Fibroblast of mammary gland (primary cell): ENCODE measurements at places on chromosomes 2 and 18.

DNA sequence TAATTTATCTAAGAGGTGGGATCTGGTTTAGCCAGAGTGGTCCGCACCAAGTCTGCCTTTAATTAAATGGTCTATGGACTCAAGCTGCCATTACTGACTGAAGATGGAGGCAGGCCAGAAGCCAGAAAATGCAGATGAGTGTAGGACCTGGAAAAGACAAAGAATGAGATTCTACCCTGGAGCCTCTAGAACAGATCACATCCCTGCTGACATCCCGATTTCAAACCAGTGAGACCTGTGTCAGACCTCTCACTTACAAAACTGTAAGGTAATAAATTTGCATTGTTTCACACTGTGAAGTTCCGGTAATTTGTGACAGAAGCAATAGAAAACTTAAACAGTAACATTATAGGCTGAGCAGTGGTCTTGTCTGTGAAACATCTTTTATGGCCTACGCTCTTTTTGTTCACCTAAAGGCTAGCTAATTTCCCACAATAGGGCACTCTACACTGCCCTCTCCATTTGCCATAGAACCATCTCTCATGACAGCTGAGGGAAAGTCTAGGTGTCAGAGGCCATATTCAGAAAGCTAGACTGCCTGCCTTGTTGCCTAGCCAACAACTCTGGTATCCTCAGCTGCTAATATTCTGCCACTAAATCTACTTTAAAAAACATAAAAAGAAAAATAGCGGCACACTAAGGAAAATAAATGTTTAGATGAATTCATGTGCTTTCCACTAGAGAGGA is 1396.2 kb upstream of the PIK3C3 start:
- no peak for DNase-seq

DNA sequence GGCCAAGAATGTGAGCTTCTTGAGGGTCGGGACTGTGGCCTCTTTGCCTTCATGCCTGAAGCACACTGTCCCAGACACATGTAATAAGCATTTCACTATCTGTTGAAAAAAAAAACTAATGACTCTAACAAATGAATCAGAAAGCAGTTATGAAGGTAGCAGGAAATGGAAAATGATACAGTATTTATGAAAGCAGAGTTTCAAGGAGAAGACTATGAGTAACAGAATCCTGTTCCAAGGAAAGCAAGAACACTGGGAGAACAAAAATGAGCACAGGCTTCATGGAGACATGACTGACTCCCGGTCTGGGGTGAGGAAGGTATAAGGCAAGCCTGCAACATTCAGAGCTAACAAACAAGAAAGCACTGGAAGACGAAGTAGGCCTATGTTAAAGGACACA is 190.8 kb downstream of the RNF152 start:
- DNase-seq = peak; percentile 68

GRCh38 chr2:25347846-25348245 is 6.1 kb upstream of the DNMT3A start:
- no peak for DNase-seq

DNA sequence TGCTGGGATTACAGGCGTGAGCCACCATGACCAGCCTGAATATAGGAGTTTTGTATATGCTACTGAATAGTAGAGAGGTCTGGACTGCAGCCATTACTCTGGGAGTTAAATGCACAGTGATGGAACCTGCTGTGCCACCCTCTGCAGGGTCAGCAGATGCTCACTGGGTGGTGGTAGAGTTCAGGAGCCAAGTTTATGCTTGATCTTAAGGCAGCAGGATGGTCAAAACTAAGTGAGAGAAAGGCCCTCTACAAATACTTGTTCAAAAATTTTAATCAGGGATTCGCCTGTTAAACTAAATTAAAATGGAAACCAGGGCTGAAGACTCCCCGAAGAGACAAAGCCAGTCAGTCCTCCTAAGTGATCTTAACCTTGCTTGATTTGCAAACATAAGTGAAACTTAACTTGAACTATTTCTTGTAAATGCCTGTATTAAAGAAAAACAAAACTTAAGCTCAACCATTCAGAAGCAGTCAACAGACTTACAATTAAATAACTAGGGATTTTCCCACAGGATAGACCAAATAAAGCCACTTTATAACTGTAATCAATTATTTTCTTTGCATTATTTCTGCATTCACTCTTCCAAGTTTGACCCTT is 4.2 kb upstream of the WDFY1 start:
- DNase-seq = no peak

- DNase-seq = no peak
Observed at GRCh38 chr18:13576598-13576997, 149.8 kb downstream of the FAM210A start.

DNA sequence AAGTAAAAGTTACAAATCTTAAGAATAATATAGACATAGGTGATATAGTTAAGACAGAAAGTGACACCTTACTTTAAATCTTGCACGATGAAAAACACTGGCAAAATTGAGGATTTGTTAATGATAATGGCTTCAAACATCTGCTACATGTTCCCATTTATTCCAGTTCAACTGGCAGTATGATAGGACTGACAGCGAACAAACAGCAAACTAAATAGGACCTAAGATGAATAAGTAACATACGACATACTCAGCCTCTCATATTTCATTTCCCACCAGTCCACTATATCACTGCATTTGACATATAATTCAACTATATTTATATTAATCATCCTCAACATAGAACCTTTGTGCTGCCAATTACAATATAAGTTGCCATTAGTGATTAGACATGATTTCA is 36.3 kb downstream of the ACVR1C start:
- no peak for DNase-seq

DNA sequence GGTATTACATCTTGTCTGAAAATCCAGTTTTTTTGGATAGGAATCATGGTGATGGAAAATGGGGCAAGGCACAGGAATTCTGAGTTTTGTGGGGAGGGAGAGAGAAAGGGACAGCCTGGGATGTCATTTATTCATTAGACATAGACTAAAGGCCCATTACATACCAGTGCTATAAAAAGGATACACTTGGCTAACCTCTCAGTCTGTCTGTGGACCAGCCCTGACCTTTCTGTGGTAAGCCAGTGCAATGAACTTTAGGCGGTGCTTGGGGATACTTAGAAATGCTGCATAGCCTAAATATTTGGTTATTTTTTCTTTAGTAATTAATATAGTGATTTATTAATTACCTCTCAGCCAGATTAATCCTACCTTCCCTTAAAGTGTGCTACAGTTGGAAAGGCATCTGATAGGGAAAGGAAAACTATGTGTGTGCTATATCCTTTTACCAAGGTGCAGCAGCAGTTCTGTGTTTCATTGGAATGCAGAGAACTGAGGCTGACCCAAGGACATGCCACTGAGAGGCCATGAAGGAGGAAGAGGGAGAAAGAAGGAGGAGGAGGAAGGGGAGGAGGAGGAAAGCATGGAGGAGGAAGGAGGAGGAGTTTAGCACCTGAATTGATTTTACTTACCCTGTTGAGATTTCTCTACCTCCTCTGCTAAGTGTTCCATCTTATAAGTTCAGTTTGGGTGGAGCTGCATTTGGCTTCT is 37.5 kb downstream of the KCNS3 start:
- no peak for DNase-seq

DNA sequence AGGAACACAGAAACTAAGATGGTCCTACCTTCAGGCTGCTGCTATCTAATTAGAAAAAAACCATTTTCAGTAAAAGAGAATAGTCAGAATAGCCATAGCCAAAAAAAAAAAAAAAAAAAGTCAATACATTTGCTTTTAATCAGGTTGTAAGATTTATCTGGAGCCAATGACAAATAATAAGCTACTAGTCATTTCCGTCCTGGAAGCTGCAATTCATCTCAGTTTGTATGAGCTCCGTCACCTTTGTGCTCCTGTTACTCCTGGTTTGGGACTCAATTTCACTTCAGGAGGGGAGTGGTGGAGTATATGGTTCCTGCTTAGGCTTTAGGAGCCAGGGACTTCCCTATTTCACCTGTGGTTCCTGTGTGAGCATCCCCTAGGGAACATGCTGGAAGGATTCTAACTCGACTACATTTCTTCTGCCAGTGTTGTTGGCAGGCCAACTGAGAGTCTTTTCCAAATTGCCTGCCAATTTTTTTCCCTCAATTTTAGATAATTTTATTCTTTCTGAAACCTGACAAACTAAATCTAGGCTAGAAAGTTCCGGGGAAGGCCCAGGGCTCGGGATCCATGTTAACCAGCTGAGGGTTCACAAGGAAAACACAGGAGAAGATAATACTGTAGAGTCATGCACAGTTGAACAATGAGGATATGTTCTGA is 481.8 kb downstream of the DLGAP1 start:
- peak; percentile 76 for DNase-seq

- no peak for DNase-seq
Observed at GRCh38 chr2:210727549-210727948, 171.2 kb downstream of the CPS1 start.

DNA sequence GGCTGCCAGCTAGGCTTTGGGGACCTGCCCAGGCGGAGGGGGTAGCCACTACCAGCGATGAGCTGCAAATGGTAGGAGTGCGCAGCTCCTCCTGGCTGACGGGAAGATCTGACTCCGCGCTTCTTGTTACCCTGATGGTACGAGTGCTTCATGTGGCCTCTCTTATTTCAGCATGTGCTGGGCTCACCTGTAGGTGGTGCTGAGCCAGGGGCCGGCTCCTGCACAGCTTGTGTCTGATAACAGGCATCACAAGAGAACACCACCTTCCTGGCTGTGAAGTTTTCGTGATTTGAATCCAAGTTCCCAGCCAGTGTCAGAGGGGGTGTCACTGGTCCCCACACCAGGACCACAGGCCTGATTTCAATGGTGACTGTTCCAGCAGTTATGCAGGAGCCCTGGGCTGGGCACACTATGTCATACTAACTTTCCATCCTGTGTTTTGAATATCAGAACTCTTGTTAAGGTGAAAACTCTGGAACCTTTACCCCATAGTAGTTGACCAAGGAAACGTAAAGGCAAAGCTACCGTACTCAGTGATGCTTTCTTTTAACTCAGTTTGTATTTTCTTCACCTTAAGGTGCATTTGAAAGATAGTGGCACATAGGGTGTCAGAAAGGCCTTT is 28.0 kb downstream of the APCDD1 start:
- no peak for DNase-seq

- DNase-seq = no peak
Observed at GRCh38 chr2:88683160-88684021, 8.1 kb upstream of the RPIA start.

- no peak for DNase-seq
Observed at GRCh38 chr2:16950436-16950835, 284.8 kb upstream of the CYRIA start.

DNA sequence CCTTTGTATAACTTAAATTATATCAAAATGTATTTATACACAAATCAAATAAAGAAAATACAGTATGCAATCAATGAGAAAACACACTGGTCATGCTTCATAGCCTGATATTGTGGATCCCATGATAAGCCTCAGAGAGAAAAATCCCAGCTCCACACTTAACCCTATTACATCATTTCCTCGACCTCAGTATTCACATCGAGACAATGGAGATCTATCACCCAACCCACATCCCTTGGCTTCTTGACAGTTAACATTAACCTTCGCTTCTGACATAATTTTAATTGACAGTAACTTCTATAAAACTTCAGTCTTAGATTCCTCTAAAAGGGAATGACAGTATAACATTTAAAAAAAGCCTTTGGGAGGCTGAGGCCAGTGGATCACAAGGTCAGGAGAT is 11.6 kb downstream of the TMX3 start:
- no peak for DNase-seq

- DNase-seq = no peak
Observed at GRCh38 chr2:113175736-113176695, 2.2 kb downstream of the PSD4 start.

GRCh38 chr2:96580771-96581170 is 44.2 kb downstream of the ARID5A start:
- no peak for DNase-seq

DNA sequence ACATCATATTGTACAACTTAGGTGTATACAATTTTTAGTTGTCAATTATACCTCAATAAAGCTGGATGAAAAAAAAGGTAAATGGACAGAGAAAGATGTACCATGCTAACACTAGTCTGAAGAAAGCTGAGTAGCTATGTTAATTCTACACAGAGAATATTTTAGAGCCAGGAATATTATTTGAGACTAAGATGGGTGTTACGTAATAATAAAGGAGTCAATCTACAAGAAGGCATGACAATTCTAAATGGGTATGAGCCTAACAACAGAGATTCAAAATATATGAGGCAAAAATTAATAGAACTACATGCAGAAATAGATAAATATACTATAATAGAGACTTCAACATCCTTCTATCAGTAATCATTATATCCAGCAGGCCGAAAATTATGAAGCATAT is 69.1 kb downstream of the CCDC141 start:
- DNase-seq = no peak

DNA sequence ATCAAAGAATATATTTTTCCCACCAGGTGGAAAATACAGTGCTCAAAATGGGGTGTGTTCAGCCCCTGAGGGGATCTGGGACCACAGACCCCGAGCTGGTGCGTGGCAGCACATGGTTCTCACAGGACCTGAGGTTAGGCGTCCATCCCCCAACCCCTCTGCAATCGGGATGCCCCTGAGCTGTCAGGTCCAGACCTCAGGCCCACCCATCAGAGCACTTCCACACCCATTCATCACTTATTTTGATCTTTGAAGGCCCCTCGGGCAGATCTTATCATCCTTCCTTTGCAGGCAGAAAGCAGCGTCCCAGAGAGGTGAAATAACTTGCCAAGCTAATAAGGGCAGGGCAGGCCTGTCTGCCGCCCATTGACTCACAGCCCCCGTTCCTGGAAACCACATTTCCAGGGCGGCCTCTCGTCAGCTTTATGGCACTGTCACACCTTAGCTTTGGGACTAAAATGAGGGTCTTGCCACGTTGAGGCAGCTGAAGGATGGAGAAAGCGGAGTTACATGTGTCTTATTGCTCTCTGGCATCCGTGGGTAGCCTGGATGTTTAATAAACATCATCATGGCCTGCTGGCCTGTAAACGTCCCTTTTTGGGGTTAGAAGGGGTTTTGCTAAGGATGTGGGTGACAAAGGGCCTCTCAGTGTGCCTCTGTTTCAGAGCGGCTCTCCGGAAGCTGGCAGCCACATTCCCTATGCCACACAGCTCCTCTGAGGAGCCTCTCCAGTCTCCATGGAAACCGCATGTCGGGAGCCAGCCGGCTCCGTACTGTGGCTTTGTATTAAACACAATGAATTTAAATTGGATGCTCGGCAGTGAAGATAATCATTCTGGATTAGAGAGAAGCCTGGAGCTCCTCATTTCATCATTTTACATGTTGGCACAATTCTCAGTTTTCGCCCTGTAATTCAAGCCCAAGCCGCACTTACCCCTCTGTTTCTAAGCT is 58.3 kb upstream of the MAPRE3 start:
- DNase-seq = no peak

DNA sequence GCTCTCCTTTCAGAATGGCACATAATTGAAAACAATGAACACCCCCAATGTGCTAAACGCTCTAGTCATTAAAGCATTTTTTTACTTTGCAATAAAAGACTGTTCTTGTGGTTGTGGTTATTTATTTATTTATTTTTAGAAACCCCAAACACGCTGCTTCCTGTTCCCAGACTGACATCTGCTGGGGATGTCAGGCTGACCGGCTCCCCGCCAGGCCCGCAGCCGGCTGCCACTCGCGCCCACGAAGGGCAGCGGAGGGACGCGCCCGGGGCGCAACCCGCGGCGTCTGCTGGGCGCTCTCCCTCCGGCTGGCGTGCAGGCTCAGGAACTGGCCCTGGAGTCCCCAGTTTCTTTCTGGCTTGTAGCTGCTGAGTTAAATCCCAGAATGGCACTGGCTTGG is 83.1 kb upstream of the SP3 start:
- no peak for DNase-seq

GRCh38 chr2:177362499-177362898 is 30.1 kb upstream of the AGPS start:
- no peak for DNase-seq
